ENCODE measurements at places on chromosomes 2 and 18. TPM values are rescaled to one million over a fixed set of nuclear protein-coding genes. Genes with fewer than 3 reads are reported as not detected.

DNA sequence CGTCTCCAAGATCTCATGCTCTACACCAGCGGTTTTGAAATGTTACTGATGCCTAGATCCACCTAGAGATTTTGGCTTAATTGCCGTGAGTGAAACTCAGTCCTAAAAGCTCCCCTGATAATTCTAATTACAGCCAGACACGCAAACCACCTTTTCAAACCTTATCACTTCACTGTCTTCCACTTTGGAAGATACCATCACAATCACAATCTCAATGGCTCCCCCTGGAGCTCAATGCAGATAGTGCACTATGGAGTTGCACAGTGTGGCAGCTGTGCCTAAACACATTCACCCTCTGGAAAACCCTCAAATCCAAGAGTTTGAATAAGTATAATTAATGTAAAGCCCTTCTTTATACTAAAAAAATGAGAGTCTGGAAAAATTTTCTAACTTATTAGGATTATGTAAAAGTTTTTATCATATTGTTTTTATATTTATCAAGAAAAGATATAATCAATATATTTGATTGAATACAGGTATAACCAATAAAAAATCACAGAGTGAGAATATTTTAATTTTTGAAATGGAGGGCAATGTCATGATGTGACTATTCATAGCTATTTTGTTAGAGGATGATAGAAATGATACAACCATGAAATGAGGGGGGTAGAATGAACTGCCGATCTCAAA lies 102.9 kb upstream of the SLC8A1 start:
- DNase-seq, result peak; percentile 64
- H3K27ac ChIP-seq, result no peak overlapping the region
- no peak overlapping the region for H3K4me3 ChIP-seq

DNA sequence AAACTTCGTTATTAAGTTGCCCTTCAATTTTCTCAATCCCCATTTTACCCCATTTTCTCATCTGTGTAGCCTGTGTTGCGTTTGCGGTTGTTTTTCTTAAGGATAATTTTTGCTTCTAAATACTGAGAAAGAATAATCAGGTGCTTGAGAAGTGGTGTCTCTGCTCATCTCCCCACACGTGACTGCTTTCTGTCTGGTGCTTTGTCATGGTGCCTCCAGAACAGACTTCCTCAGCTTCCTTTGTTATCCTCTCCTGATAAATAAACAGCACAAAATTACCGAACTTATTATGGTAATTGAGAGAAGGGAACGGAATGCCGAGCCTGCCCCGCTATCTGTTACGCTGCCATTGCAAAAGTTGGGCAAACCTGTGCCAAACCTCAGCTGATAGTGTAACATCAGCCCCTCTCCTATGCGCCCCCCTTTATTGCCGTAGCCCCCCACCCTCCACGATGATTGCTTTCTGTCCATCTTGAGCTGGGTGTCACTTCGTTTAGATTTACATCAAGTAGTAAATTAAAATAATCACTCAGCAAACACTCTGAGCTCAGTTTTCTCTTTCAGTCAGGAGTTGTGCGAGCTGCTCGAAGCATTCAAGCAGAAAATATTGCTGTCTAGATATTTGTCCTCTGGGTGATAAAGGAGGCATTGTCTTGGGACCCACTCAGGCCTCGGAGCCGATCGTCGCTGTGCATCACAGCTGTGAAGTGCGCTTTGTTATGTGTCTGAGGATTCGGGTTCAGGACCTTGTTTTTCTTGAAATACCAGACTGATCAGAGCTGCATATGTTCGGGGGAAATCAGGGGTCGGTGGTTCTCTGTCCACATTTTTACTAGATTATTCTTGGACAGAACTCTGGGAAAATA lies 1008.5 kb upstream of the FANCL start:
- no peaks in the 10 kb centered on the region for H3K4me1 ChIP-seq
- no peak for DNase-seq
- no peak overlapping the region for H3K4me3 ChIP-seq
- H3K27ac ChIP-seq, result no peak overlapping the region
- H3K36me3 ChIP-seq, result no peaks in the 10 kb centered on the region

- no peak for DNase-seq
- H3K27ac ChIP-seq, result no peak overlapping the region
- peaks cover 41% of the 10 kb centered on the region for H3K36me3 ChIP-seq
- no peaks in the 10 kb centered on the region for H3K27me3 ChIP-seq
Measured at GRCh38 chr2:215360596-215360995, 48.7 kb downstream of the ATIC start.

- no peak overlapping the region for H3K4me3 ChIP-seq
- DNase-seq, result no peak
- H3K36me3 ChIP-seq, result no peaks in the 10 kb centered on the region
- H3K27ac ChIP-seq, result no peak overlapping the region
- H3K27me3 ChIP-seq, result no peaks in the 10 kb centered on the region
Measured at GRCh38 chr2:63740943-63741342, 100.8 kb upstream of the UGP2 start.

DNA sequence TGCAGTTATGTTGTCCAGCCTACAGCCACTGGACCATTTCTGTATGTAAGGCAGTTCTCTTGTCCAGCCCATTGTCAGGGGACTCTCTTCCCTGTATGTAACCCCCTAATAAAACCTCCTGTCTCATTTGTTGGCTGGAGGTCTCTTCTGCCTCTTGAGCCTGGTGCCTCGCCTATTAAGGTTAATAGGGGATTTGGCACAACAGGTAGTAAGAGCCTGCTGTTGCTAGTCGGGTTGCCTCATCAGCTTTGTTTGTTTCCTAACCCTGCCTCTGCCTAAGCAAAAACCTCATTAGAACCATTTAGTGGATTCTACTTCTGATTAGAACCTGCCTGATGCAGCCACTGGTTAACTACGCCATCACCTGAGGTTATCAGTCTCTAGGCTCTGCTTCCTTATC lies 62.2 kb upstream of the STPG4 start:
- no peaks in the 10 kb centered on the region for H3K4me1 ChIP-seq
- no peak overlapping the region for H3K27ac ChIP-seq

DNA sequence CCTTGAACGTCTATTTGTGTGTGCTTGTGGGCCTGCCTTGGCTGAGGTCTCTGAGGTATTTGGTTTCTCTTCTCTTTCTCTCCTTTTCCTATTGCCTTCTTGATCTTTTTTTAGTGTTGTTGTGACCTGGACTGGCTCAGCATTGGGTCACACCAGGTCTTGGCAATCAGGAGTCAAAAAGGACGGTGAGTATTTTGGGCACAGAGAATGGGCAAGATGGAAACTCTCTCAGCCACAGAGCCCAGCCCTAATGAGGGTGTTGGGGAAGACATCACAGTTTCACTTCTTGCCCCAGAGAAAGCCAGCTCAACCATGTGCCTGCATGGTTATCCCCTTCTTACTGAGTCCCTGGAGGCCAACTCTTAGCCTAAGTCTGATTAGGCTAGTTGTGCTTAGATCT lies 13.7 kb upstream of the INO80C start:
- no peak overlapping the region for H3K4me3 ChIP-seq
- DNase-seq, result no peak
- H3K4me1 ChIP-seq, result peaks cover 13% of the 10 kb centered on the region

DNA sequence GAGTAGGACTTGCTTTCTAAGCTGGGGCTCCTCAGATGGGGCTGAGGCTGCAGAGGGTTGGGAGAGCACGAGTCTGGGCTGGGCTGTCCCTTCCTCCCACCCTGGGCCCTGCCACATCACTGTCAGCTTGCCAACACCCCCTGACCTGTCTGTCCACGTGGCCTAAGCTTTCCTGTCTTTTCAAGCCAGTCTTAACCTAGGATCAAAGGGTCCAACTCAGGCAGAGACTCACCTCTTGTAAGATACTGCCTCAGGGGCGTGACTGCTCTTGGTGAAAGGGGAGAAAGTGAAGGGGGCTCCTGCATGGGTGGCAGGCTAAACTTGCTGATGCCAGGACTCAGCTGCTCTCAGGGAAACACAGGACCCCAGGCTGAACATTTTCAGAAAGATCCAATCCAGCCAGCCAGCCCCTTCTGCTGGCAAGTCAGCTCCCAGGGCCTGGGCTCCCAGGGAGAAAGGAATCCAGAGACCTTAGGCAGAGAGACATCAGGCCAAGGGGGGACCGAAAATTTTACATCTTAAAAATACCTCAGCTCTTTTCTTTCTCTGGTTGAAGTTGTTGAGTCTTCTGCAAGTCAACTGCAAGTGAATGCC lies 144.2 kb upstream of the ID2 start:
- H3K27ac ChIP-seq, result no peak overlapping the region
- peak; percentile 63 for DNase-seq
- no peak overlapping the region for H3K4me3 ChIP-seq
- no peaks in the 10 kb centered on the region for H3K36me3 ChIP-seq

DNA sequence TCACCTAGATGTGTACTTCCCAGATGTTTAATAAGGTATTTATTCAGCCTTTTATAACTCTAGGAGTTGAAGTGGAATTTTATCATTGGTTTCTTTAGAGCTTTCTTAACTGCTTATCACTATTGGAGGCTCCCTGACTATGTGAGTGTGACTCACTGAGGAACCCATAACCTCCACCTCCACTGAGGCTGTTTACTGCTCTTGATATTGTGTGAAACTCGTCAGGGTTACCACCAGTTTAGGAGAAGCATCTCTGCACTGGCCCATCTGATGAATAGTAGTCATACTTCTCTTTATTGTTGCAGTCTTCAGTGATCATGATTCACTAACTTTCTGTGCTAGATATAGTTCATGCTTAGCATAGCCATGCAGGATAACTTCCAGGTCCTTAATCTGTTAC lies 79.6 kb upstream of the UBXN4 start:
- H3K27ac ChIP-seq, result no peak overlapping the region
- no peaks in the 10 kb centered on the region for H3K4me1 ChIP-seq
- DNase-seq, result no peak
- H3K36me3 ChIP-seq, result peaks cover 41% of the 10 kb centered on the region
- no peaks in the 10 kb centered on the region for H3K27me3 ChIP-seq

GRCh38 chr2:20571644-20572215 lies 79.2 kb downstream of the HS1BP3 start:
- no peak overlapping the region for H3K27ac ChIP-seq
- H3K4me3 ChIP-seq, result no peak overlapping the region
- H3K36me3 ChIP-seq, result no peaks in the 10 kb centered on the region
- peaks cover 46% of the 10 kb centered on the region for H3K4me1 ChIP-seq
- H3K27me3 ChIP-seq, result no peaks in the 10 kb centered on the region

DNA sequence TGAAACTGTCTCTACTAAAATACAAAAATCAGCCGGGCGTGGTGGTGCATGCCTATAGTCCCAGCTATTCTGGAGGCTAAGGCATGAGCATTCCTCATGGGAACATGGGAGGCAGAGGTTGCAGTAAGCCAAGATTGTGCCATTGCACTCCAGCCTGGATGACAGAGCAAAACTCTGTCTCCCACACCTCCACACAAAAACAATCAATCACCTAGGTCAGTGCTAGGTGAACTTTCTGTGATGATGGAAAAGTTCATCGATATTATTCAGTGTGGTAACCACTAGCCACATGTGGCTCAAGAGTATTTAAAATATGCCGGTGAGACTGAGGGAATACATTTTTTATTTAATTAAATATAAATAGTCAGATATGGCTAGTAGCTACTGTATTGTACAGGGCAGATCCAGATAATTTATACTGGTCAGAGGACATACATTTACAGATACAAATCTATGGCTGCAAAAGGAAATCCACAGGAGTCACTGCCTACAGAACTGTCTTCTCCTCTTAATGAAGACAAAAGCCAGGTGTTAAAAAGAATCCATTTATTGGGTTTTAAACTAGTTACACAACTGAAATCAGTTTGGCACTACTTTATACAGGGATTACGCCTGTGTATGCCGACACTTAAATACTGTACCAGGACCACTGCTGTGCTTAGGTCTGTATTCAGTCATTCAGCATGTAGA lies 3.9 kb upstream of the GPR75 start:
- H3K4me1 ChIP-seq, result peaks cover 16% of the 10 kb centered on the region
- no peak overlapping the region for H3K27ac ChIP-seq
- peaks cover 45% of the 10 kb centered on the region for H3K36me3 ChIP-seq

- no peaks in the 10 kb centered on the region for H3K4me1 ChIP-seq
- H3K27me3 ChIP-seq, result no peaks in the 10 kb centered on the region
- H3K4me3 ChIP-seq, result no peak overlapping the region
- H3K27ac ChIP-seq, result no peak overlapping the region
Measured at GRCh38 chr2:100130595-100131391, 11.6 kb downstream of the AFF3 start.

DNA sequence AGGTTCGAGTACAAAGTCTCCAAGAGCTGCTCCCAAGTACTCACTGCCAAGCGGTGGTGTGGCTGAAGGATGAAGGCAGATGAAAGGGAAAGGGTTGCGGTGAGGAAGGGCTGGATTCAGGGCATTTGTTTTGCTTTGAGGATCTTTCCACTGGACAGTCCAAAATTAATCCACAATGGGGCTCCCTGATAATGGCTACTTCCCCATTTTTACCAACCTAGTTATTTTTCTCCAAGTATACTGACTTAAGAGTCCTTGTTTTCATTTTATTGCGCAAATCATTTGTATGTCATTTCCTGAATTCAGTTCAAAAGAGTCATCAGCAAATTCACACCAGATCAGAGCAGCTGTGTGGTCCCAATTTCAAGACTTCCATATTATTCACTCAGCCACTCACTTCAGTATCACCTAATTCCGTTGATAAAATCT lies 464 bp upstream of the SESTD1 start:
- H3K36me3 ChIP-seq, result no peaks in the 10 kb centered on the region
- no peak for DNase-seq
- peaks cover 25% of the 10 kb centered on the region for H3K4me1 ChIP-seq
- H3K27ac ChIP-seq, result peak overlapping the region; percentile 96
- H3K4me3 ChIP-seq, result peak overlapping the region; percentile 91

GRCh38 chr2:213157242-213157641 lies 5.8 kb upstream of the IKZF2 start:
- no peak overlapping the region for H3K27ac ChIP-seq
- no peaks in the 10 kb centered on the region for H3K36me3 ChIP-seq
- DNase-seq, result no peak
- H3K27me3 ChIP-seq, result no peaks in the 10 kb centered on the region
- no peak overlapping the region for H3K4me3 ChIP-seq

DNA sequence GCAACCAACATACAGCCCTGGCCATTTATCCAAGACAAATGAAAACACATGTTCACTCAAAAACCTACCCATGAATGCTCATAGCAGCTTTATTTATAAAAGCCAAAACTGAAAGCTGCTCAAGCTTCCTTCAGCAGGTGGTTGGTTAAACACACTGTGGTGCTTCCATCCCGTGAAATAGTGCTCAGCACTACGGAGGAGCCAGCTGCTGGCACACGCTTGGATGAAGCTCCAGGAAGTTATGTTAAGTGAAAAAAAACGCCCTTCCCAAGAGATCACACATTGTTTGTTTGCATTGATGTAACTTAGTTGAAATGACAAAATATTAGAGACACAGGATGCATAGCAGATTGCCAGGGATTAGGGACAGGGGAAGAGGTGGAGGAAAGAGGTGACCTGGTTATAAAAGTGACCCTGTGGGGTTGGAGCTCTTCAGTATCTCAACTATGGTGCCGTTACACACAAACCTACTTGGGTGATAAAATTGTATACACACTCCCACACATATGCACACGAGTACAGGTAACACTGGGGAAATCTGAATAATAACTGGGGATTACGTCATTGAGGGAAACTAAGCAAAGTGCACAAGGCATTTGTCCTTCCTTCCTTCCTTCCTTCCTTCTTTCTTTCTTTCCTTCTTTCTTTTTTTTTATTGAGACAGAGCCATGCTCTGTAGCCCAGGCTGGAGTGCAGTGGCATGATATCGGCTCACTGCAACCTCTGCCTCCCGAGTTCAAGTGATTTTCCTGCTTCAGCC lies 6.2 kb upstream of the ALPG start:
- H3K36me3 ChIP-seq, result no peaks in the 10 kb centered on the region
- H3K4me3 ChIP-seq, result no peak overlapping the region
- H3K27me3 ChIP-seq, result peaks cover 9% of the 10 kb centered on the region

LIMS4 gene
- total RNA-seq, result not detected

SATB2 gene
- 3.7 TPM for total RNA-seq

DQX1 gene
- 6.5 TPM for total RNA-seq

DAPL1 gene
- total RNA-seq, result 158 TPM

ANKRD30BL gene
- not detected for total RNA-seq

Measured in suprapubic skin (tissue), 4 donors.